ENCODE measurements at places on chromosomes 2 and 18.

GRCh38 chr2:66553370-66553769 is 118.4 kb downstream of the MEIS1 start:
- no peak for DNase-seq

- DNase-seq = no peak
Measured at GRCh38 chr2:41827354-41827971, 220.4 kb upstream of the PKDCC start.

DNA sequence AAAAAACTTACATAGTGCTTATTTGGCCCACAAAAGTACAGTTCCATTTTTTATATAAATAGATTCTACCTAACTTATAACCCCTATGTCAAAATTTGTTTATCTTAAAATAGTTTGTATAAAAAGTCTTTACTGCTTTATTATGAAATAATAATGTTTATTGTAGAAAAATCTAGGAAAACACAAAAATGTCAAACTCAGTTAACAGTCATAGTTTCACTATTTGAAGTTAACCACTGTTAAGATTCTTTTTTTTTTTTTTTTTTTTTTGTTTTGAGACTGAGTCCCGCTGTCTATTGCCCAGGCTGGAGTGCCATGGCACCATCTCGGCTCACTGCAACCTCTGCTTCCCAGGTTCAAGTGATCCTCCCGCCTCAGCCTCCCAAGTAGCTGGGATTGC is 26.5 kb upstream of the ABI2 start:
- peak; percentile 13 for DNase-seq

DNA sequence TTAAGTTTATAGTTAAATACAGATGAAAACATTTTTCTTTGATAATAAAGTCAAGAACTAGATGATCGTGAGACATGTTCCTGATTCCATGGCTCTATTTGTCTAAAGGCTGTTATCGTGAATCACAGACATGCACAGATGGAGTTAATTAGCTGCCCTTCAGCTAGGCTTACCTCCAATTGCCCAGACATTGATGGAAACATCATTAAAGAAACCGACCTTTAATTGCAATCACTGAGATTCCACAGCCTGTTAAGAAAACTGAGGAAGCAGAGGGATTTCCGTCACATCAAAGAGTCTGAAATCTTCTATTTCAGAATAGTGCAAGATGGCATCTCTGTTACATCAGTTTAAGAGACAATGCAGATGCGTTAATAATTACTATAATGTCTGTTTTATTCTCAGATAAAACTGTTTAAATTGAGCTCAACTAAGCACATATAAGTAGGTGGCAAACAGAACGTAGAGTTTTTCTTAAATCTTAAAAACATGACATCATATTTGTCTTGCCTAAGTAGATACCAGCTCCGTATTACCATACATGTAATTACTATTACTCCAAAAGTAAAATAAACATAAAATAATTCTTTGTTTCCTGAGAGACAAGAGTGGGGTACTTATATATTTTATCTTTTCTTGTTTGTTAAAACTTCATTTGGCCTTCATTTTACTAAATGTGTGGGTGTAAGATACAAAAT is 23.9 kb upstream of the CRACDL start:
- no peak for DNase-seq

- no peak for DNase-seq
Measured at GRCh38 chr18:74356959-74357358, 41.3 kb downstream of the C18orf63 start.

GRCh38 chr18:3616744-3617143 is 166.8 kb downstream of the TGIF1 start:
- no peak for DNase-seq

DNA sequence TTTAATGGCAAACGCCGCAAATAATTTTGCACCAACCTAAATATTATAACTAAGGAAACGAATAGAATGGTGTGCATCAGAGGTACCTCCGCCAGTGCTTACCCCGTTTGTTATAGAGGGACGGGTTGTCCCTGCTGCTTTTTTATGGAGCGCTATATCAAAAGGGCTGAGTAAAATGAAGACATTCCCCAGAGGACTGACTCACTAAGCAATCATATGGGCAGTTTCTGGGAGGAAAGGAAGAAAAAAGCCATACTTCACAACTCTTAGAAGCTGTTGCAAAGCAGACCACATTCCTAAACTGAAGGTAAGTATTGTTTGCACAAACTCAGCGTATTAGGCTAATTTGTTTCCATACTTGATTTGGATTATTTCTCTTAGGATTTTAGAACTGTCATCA is 12.9 kb downstream of the ID2 start:
- DNase-seq = peak; percentile 72

GRCh38 chr2:147442816-147443215 is 402.0 kb upstream of the ACVR2A start:
- DNase-seq = no peak

- no peak for DNase-seq
Measured at GRCh38 chr18:77444385-77444784, 194.7 kb downstream of the GALR1 start.

DNA sequence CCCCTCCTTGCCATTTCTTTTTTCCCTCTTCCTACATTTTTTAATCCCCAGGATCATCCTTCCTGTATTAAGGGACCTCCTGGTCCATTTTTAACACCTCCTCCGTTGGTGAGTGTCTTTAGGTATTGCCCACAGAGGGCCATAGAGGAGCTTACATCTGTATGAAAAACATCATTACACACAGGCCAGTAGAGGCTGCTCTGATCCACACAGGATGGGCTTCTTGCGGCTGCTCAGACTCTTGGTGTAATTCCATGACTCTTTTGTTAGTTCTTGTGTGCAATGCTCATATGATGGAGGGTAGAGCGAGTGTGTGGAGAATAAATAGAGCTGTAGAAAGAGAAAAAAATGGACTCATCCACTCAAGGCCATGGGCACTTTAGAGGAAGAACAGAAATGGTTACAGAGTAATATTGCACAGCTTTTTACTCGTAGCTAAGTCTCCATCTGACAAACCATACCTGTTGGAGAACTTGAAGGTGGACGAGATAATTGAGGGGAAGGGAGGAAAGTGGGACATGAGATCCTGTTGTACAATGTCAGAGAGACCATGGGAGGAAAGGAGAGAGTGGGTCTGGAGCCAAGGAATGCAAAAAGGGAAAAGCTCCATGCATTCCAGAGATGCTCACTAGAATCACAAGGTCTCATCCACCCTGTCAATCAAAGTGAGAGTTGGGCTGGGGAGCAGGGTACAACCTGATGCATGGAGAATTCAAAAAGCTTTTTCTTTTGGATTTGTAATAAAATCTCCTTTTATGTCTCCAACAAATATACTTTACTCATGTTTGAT is 129.7 kb upstream of the TNP1 start:
- DNase-seq = peak; percentile 21

DNA sequence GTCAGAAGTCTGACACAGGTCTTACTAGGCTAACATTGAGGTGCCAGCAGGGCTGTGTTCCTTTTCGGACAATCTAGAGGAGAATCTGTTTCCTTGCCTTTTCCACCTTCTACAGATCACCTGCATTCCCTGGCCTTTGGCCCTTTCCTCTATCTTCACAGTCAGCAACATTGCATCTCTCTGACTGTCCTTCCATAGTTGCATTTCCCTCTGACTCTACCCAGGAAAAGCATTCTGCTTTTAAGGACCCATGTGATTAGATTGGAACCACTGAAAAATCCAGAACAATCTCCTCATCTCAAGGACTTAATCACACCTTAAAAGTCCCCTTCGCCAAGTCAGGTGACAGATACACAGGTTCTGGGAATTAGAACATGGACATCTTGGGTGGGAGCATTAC is 181.5 kb downstream of the SLC8A1 start:
- DNase-seq = no peak

DNA sequence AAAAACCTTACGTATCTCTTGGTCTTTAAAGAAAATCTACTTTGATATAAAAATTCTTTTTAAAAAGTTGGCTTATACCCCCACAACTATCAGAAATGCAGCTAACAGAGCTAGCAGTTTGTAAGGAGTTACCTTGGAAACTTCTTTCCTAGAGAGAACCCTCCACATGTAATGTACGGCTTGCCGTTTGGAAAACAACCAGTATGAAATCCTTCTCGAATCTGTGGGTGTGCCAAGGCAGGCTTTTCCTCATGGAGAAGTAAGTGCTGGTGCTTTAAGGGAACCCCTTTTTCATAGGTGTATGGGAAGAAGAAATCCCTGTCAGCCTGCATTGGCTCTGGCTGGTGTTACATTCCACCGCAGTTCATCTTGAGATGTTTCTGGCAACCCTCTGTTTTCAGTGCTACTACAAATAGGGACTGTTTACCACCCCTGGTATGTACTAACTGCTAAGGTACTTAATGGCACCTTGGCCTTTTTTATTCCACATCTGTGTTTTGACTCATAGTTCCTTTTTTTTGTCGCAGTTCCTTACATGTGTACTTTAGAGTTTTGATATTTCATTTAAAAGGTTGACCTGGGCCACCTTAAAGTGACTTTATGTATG is 248.4 kb downstream of the FHOD3 start:
- no peak for DNase-seq

All from amniotic epithelial cell (primary cell).